Activated CD4-positive, alpha-beta memory T cell treated with anti-CD3 and anti-CD28 coated beads, Interleukin-2, amount 10 ng/mL, durations not matched to agents 7 days and 5 days (primary cell): ENCODE measurements at places on chromosomes 2 and 18. TPM values are rescaled to one million over a fixed set of nuclear protein-coding genes. Genes with fewer than 3 reads are reported as not detected.

The GTF3C2 gene
- total RNA-seq, result 49.0 TPM

The CCT4 gene
- 151 TPM for total RNA-seq

The REG3G gene
- not detected for total RNA-seq

The PDE11A gene
- total RNA-seq, result not detected

The OSR1 gene
- total RNA-seq, result not detected

The TTC39C gene
- 94.0 TPM for total RNA-seq

The EGR4 gene
- not detected for total RNA-seq

The FBXO41 gene
- total RNA-seq, result 12.0 TPM

The NT5DC4 gene
- not detected for total RNA-seq

The CCDC102B gene
- 1.2 TPM for total RNA-seq

The ACADL gene
- not detected for total RNA-seq

The ALLC gene
- not detected for total RNA-seq

The STRADB gene
- total RNA-seq, result 18.9 TPM

The SERPINB3 gene
- not detected for total RNA-seq

The UGT1A4 gene
- total RNA-seq, result not detected

The CFC1 gene
- total RNA-seq, result not detected

The RIT2 gene
- total RNA-seq, result not detected

The DQX1 gene
- 0.45 TPM for total RNA-seq

The ALPI gene
- total RNA-seq, result not detected

The IL36RN gene
- total RNA-seq, result not detected

The DSEL gene
- total RNA-seq, result 0.15 TPM

The CD8A gene
- 4.8 TPM for total RNA-seq

The TEKT4 gene
- not detected for total RNA-seq

The SERPINB7 gene
- total RNA-seq, result not detected
